Pulmonary artery endothelial cell (primary cell): ENCODE measurements at places on chromosomes 12 and 14. TPM values are rescaled to one million over a fixed set of nuclear protein-coding genes. Genes with fewer than 3 reads are reported as not detected.

GRCh38 chr14:66815687-66816086 is 307.7 kb downstream of the GPHN start:
- no peak for DNase-seq

SERPINA3 gene
- 0.63 and 1.5 TPM in 2 replicates for total RNA-seq

PROX2 gene
- not detected in 2 replicates for total RNA-seq

KRT79 gene
- total RNA-seq: not detected in 2 replicates

DNA sequence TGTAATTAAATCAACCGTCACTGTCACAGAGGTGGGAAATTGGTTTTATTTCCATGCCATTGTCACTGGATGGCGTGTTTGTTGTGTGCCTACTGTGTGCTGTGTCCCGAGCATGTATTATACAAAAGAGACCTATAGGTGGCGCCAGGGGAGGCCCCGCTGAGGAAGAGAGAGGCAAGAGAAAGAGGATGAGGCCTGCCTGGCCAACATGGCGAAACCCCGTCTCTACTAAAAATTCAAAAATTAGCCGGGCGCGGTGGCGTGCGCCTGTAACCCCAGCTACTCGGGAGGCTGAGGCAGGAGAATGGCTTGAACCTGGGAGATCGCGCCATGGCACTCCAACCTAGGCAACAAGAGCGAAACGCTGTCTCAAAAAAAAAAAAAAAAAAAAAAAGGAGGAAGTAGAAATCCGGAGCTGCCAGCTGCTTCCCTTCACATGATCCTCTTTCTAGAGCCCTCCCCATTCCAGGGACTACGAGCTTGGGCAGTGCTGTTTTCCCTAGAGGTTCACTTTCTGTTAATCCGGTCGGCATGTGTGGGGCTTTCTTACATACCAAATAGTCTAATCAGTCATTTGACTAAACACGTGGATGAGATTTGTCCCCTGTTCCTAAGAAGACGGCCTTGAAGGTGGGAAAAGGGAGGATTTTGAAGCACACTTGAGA is 6.4 kb upstream of the CCDC175 start:
- no peak for DNase-seq

- DNase-seq: no peak
Observed at GRCh38 chr12:81128930-81129554, 51.2 kb downstream of the ACSS3 start.

DNA sequence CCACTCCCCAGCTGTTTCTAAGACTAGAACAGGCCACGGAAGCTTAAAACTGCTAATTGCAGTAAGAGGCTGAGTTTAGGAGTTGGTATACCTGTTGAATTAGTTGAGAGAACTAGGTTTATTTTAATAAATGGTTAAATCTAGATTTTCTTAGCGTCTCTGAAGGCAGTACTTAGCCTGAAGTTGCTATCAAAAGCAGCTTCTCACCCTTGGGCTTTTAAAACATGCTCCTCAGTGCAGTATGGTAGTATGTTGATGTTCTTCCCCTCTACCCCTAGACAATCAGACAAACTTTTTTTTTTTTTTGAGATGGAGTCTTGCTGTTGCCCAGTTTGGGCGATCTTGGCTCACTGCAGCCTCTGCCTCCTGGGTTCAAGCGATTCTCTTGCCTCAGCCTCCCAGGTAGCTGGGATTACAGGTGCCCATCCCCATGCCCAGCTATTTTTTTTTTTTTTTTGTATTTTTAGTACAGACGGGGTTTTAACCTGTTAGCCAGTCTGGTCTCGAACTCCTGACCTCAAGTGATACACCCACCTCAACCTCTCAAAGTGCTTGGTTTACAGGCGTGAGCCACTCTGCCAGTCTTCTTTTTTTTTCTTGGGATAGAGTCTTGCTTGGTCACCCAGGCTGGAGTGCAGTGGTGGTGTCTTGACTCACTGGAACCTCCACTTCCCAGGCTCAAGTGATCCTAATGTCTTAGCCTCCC is 6.8 kb downstream of the SRSF5 start:
- no peak for DNase-seq

KRT77 gene
- total RNA-seq: not detected in 2 replicates

GRCh38 chr12:28318273-28318672 is 128.0 kb downstream of the CCDC91 start:
- no peak for DNase-seq

DNA sequence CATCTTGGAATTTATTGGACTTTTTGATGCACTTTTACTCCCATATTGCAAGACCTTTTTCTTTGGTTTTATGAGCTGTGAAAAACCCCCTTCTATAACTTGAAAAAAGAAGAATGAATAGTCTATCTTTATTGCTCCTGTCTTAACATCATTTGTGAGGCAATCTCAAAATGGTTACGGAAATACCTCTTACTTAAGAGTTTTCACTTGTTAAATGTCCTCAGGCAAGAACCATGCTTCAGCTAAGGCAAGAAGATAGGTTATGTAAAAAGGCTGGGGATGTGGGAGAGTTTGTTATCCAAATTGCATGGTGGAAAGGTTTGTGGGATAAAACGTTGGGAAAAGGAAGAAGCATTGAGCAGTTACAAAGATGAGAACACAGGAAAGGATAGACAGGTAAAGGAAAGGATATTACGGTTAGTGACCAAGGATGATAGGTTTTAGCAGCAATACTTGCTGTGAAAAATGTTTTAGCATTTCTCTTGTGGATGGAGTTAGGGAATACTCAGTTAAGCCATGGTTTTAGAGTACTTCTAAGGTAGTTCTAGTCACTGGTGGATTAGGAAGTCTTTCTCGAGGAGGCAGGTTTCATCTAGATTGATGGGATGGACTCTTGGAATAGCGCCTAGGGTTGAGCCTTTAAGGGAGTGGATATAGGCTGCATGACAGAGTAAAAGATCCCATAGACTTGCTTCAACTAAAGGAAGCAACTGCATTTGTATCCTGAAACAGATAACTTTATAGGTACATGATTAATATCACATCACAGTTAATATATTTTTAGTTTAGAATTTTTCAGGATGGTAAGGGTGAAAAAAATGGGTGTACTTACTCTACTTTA is 30.3 kb downstream of the MDM2 start:
- DNase-seq: no peak

PLA2G1B gene
- total RNA-seq: not detected in 2 replicates

DNA sequence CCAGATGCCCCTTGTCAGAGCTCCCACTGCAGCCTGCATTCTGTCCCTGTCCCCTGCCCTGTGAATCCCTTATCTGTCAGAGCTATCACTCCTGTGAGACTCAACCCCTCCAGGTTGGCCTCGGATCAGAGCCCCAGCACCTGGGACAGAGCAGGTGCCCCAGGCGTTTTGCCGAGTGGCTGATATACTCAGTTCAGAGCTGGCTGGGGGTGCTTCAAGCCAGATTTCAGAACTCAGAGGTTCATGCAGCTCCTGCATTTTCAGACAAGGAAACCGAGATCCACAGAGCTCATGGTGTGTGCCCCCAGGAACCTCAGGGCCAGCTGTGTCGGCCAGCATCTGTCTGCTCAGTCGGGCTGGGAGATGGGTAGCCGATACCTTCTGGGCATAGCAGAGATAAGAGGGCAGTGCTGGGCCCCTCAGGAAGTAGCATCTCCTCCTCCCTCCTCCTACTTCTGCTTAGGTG is 228.0 kb upstream of the RTL1 start:
- DNase-seq: no peak

GRCh38 chr12:50887191-50887590 is 44.5 kb downstream of the TMPRSS12 start:
- DNase-seq: no peak

GRCh38 chr12:92065639-92066038 is 80.0 kb downstream of the BTG1 start:
- no peak for DNase-seq

- DNase-seq: no peak
Observed at GRCh38 chr14:74879427-74880182, 2.1 kb upstream of the DLST start.

GRCh38 chr12:19849208-19849607 is 409.9 kb downstream of the AEBP2 start:
- no peak for DNase-seq

GRCh38 chr12:66746489-66747201 is 67.8 kb upstream of the GRIP1 start:
- no peak for DNase-seq

DNA sequence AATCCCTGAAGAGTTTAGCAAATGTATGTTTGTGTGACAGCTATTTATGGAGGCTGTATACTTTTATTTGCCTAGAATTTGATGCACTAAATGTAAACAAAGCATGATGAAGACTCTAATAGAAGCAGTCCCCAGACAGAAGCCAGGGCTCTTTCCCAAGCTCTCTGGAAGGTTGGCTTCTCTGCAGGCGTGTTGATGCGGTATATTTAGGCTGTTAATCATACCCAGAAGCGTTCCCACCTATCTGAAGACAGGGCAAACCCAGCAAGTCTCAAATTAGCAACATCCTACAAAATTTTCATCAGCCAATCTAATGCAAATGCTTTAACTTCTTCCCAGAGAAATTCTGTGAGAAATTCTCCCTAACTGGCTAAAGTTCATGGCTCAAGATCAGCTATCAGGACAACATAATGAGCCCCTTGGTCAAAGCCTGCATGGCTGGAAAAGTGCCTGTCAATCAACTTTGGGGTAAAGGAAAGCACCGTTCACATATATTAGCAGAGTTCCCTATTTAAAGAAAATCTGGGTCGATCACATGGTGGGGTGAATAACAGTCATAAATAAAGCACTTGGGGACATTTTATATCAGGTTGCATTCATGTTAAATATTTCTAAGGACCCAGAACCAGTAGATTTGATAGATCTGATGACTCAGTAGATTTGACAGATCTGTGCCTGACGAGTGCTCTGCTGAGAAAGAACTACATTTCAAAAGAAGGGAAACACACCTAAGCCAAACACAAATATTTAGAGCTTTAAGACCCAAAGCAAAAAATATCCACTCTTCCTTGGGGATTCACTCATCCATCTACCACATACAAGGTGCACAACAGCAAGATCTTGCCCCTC is 46.6 kb downstream of the KSR2 start:
- no peak for DNase-seq

LHX5 gene
- not detected in 2 replicates for total RNA-seq

C12orf50 gene
- total RNA-seq: 0.07 TPM in 1 of 2 replicates, not detected in the other

LRP1 gene
- total RNA-seq: 4.6 and 5.9 TPM in 2 replicates

TAS2R7 gene
- total RNA-seq: not detected in 2 replicates

DDX23 gene
- 79.2 and 140 TPM in 2 replicates for total RNA-seq

FGF6 gene
- total RNA-seq: not detected in 2 replicates

DNA sequence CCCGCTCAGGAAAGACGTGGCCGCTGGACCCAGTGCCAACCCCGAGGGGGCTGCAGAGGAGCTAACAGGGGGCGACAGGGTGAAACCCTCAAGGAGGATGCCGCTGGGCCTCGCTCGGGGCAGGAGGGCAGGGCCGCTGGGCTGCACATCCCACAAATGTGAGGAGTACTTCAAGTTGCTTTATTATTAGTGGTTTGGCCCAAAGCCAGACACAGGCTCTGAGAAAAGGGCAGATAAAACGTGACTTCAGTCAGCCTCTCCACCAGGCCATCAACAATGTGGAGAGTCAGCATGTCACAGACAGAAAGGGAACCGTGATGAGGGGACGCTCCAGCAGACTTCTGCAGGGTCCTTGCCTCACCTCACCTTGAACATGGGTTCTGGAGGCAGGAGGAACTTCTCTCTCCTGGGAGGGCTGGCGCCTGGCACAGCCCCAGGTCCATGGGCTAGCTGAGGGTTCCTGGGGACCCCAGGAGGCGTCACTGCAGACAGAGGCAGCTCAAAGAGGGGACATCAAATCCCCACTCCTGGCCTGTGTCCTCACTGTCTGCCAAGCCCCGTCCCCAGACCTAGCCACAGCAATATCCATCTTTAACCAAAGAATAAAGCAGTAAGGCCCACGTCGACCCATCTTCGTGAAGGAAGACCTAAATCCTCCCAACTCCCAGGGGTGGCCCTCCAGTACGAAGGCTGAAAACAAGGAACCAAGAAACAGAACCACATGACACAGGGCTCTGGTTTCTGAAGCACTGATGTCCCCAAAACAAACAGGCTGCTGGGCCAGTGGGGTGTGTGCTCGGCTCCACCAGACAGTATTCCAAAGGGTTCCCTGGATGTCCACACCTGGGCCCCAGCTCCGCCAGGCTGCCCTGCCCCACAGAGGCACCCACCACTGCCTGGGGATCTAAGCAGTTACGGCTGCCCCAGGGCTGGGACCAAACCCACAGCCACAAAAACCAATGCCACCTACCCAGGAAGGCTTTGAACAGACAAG is 35.1 kb downstream of the CCDC85C start:
- DNase-seq: no peak

DNA sequence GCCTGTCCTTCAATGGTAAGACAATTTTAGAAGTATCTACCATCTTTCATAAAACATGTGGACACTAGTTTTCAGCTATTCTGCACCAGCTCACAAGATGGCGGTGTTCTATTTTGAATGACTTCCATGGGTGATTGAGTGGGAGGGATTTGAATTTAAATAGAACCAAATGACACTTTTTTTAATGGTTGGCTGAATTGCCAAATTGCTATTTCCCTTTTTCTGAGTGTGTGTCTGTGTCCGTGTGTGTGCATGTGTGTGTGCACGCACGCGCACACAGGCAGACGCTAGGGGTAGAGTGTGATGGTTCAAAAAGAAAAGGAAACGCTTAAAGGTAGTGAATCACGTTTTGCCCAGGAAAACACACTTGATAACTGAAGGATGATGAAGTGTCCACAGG is 362.6 kb downstream of the DAD1 start:
- DNase-seq: no peak

- no peak for DNase-seq
Observed at GRCh38 chr12:78183824-78184223, 353.1 kb downstream of the NAV3 start.

- no peak for DNase-seq
Observed at GRCh38 chr14:49769581-49770211, 1.7 kb downstream of the KLHDC2 start.

CCDC60 gene
- not detected in 2 replicates for total RNA-seq

GRCh38 chr14:32933629-32934072 is 5.0 kb upstream of the NPAS3 start:
- no peak for DNase-seq

DNA sequence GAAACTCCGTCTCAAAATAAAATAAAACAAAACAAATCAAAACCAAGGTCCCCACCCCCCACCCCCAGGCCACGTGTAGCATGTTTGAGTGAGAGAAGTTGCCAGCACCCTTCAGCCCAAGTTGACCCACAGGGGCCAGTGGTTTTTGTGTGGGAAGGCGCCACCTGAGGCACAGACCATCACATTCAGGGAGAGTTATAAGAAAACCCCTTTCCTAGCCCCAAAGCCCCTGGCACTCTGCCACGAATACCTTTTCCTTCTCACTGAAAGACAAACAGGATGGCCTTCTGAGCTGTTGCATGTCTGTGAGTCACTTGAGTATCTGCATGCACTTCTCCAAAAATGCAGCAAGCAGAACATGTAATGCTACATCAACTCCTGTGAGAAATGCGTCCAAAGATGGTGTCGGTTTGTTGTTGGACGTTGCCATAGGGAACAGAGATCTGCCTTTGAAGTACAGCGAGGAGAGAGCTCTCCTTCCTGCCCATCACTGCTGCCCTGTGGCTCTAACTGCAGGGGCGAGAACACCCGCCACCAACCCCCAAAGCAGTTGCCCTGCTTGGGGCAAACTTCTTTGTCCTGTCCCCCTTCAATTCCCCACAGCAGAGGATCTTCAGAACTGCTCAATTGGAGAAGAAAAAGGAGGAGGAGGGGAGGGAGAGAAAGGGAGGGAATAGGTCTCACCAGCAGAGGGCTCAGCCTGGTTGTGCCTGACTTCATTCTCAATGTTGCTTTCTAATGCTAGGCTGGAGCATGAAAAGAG is 2.7 kb upstream of the TRAF3 start:
- no peak for DNase-seq
